ENCODE measurements at places on chromosomes 7 and 10.
A peak's percentile ranks its signal among the peaks of the same experiment; 100 is the strongest.

DNA sequence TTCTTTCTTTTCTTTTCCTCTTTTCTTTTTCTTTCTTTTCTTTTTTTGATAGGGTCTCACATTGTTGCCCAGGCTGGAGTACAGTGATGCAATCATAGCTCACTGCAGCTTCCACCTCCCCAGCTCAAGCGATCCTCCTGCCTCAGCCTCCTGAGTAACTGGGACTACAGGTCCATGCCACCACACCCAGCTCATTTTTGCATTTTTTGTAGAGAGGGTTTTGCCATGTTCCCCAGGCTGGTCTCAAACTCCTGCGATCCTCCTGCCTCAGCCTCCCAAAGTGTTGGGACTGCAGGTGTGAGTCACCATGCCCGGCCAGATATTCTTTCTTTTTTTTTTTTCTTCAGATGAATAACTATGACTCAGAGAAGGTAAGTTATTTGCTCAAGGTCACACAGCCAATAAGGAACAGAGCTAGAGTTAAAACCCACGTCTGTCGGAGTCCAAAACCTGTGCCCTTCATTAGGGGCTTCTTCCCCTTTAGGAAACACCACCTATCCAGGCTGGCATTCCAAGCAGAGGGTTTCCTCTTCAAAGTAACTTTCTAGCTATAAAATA is 28.1 kb upstream of the DNMBP start:
- no peak for DNase-seq

DNA sequence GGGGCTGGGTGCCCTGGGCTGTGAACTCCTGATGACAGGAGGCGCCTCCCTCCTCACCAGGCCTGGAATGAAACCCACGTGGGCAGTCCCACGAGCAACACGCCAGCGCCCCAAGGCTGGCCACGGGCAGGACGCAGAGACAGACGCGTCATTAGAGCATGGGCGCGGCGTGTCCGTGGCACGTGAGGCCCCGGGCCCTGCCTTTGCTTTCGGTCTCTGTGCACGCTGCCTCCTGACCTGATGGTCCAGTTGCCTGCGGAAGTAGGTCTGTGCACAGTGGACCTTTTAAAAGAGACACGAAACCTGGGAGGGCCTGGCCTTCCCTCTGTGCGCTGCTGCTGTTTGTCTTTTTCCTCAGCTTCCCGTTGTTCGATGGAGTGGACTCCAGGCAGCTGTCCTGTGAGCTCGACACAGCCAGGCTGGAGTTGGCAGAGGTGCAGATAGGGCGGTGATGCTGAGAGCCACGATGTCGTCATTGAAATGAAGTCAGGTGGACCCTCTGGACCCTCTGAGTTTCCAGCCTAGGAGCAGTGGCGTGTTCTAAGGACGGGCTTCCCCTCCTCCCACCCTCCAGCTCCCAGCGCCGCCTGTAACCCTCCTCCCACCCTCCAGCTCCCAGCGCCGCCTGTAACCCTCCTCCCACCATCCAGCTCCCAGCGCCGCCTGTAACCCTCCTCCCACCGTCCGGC is 40.1 kb upstream of the CFAP46 start:
- peak; percentile 78 for DNase-seq

GRCh38 chr10:16193241-16193640 is 243.6 kb upstream of the PTER start:
- no peak for DNase-seq

- peak; percentile 95 for DNase-seq
Observed at GRCh38 chr10:511101-511848, 178.2 kb downstream of the DIP2C start.

GRCh38 chr10:103688491-103688890 is 166.9 kb downstream of the SH3PXD2A start:
- DNase-seq: no peak

GRCh38 chr7:50970092-50970491 is 187.4 kb upstream of the GRB10 start:
- peak; percentile 24 for DNase-seq

DNA sequence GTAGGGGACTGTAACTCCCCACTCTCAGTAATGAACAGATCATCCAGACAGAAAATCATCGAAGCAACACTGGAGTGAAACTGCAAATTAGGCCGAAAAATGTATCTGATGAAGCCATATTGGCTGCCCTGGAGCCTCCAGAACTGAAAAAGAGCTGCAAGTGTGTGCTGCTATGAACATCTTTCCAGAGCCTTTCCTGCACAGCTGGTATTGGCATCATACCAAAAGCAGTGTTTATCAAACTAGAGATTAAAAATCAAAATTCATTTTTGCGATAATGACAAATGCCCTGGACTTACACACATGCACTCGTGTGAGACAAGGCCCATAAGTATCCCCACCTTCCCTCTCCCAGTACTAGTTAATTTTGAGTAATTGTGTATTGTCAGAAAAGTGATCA is 6.8 kb upstream of the CLDN12 start:
- DNase-seq: no peak

DNA sequence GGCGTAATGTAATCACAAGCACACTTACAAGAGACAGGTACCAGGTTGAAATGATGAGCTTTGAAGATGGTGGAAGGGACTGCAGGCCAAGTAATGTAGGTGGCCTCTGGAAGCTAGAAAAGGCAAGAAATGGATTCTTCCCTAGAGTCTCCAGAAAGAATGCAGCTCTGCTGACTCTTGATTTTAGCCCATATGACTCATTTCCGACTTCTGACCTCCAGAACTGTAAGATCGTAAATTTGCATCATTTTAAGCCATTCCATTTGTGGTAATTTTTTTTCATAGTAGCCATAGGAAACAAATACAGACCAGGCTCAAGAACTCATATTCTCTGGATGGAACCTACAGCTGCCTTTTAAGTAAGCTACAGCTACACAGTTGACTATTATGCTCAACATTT is 315.5 kb downstream of the MAGI2 start:
- no peak for DNase-seq

- no peak for DNase-seq
Observed at GRCh38 chr7:28202222-28202621, 21.6 kb upstream of the JAZF1 start.

GRCh38 chr7:133196856-133197612 is 55.8 kb upstream of the EXOC4 start:
- no peak for DNase-seq

- no peak for DNase-seq
Observed at GRCh38 chr10:35565602-35566081, 39.5 kb upstream of the GJD4 start.
